ENCODE measurements at places on chromosomes 11 and 22. TPM values are rescaled to one million over a fixed set of nuclear protein-coding genes. Genes with fewer than 3 reads are reported as not detected.

DTX4 gene
- 0.97 TPM for total RNA-seq

RAG2 gene
- total RNA-seq: not detected

GRM5 gene
- total RNA-seq: not detected

BTBD18 gene
- total RNA-seq: not detected

KLHL35 gene
- total RNA-seq: 0.50 TPM

KCNJ11 gene
- total RNA-seq: 0.73 TPM

SPDYC gene
- not detected for total RNA-seq
